ENCODE measurements at places on chromosomes 7 and 10. TPM values are rescaled to one million over a fixed set of nuclear protein-coding genes. Genes with fewer than 3 reads are reported as not detected.

Gene YKT6
- 41.3 TPM for total RNA-seq

DNA sequence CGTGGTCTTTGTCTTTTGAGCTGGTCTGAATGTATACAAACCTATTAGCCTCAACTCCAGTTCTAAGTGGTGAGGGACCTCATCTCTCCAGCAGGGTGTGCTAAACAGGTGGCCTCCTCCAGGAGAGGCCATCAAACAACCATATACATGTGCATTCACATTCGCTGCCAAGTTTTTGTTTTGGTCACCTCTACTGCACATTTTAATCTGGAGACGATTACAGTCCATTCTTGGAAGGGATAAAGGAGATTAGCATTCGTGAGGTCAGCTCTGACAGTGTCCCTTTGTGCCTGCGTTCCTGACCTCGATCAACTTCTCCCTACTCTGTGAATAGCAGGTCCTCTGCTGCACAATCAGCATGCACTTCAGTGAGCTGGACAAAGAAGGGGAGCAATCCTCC lies 60.8 kb downstream of the RHOBTB1 start:
- no peak for DNase-seq

DNA sequence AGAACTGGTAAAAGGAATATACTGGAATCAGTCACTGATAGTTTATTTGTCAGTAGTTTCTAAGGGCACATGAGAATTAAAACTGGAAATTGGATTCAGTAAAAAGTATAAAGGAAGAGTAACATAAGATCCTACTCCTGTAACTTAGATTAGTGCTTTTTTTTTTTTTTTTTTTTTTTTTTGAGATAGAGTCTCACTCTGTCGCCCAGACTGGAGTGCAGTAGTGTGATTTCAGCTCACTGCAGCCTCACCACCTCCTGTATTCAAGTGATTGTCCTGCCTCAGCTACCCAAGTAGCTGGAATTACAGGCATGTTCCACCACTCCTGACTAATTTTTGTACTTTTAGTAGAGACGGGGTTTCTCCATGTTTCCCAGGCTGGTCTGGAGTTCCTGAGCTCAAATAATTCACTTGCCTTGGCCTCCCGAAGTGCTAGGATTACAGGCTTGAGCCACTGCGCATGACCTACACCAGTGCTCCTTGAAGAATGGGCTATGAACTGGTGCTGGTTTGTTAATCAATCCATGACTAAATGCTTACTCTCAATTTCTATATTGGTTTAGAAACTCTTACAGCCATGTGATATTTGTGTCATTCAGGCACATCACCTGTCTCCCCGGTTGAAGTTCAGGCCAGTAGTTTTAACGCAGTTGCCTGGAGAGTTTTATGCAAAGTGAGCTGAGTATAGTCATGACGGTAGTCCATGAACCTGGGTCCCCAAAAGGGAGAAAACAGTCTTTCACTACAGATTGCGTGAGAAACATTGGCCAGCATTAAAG lies 65.0 kb downstream of the ZEB1 start:
- DNase-seq = no peak

DNA sequence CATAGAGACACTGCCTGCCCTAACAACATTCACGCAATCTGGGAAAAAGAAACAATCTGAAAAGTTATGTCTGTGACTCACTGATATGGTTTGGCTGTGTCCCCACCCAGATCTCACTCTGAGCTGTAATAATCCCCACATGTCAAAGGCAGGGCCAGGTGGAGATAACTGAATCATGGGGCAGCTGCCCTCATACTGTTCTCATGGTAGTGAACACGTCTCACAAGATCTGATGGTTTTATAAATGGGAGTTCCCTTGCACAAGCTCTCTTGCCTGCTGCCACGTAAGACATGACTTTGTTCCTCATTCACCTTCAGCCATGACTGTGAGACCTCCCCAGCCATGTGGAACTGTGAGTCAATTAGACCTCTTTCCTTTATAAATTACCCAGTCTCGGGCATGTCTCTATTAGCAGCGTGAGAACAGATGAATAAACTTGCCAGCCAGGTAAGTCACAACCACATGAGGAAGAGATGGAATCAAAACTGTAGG lies 341.5 kb upstream of the AOAH start:
- no peak for DNase-seq

GRCh38 chr7:99320371-99320770 lies 5.3 kb upstream of the ARPC1A start:
- no peak for DNase-seq

DNA sequence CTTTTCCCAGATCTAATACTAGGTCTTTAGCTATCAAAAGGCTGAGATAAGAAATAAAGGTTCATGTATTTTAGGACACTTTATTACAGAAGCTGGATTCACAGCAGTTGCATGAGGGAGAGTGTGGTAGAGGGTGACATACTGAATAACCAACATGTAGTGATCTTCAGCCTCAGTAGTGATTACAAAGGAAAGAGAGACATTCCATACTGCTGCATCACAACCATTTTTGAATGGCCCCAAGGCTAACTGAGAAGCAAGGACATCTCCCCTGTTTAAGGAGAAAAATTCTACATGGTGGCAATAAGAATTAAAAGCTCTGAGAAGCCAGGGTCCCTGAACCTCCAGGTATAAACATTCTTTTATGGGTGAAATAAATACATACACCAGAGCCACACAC lies 35.3 kb downstream of the COG5 start:
- no peak for DNase-seq

All from uterus (tissue), 4 donors.